HEK293T (cell line): ENCODE measurements at places on chromosomes 4 and X.

- DNase-seq: no peak
Observed at GRCh38 chr4:56123051-56123450, 174.3 kb downstream of the CEP135 start.

DNA sequence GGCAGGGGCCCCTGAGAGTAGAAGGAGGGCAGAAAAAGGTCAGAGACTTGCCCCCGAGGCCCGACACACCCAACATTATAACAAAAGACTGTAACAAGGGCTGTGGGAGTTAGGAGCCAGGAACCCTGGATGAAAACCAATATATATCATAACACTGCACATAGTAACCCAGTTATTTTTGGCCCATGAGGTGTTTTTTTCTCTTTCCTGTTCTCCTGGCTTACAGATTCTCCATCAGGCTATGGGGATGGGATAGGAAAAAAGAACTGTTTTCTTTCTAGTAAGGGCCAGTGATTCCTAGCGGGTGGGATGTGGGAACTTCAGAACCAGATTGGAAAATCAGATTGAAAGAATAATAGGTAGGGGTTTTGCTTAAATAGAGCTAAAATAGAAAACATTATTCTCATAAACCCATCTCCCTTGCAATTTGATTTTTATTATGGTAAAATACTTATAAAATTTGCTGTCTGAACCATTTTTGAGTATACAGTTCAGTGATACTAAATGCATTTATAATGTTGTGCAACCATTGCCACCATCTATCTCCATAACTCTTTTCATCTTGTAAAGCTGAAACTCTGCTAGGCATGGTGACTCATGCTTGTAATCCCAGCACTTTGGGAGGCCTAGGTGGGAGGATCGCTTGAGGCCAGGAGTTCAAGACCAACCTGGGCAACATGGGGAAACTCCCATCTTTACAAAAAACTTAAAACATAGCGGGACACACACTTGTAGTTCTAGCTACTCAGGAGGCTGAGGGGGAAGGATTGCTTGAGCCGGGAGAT, 33.5 kb downstream of the SNX25 start:
- DNase-seq: no peak

GRCh38 chr4:47936336-47936735, 22.0 kb upstream of the NFXL1 start:
- DNase-seq: no peak

DNA sequence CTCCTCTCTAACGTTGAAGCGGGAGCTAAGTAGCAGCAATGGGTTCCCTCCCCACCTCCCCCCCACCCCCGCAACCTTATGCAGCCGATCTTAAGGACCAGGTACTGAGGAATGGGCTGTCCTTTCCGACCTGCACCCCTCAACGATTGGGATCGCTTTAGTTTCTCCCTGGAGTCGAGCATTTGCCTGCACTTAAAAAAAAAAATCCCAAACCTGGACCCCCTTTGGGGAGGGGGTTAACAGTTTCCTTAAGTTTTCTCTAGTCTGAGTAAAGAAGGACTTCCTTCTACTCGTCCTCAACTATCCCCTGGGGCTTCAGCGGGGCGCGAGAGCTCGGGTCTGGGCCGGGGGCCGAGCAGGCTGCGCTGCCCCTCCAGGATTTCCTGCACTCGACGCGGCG, 25.7 kb upstream of the BCORL1 start:
- DNase-seq: no peak

- no peak for DNase-seq
Observed at GRCh38 chr4:186348433-186348832, 82.4 kb downstream of the F11 start.

GRCh38 chr4:115113506-115114106, at the start of gene NDST4:
TSS of gene NDST4 (minus strand) at chr4:115113620. CDS start at chr4:115077036, 36,584 bp downstream.
- DNase-seq: peak; percentile 47

DNA sequence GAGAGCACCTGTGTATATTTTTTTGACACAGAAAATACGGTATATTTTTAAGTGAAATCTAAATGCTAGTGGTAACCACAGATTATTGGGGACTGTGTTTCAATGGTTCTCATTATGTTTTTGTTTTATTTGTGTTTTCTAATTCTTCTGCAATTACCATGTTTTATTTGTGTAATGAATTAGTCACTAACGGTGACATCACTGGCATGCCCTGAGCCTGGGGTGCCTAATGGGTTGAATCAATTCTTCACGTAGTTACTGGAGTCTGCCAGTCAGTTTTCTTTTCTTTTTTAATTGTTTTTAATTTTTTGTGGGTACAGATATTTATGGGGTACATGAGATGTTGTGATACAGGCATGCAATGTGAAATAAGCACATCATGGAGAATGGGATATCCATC, 168.8 kb downstream of the RELL1 start:
- DNase-seq: no peak

DNA sequence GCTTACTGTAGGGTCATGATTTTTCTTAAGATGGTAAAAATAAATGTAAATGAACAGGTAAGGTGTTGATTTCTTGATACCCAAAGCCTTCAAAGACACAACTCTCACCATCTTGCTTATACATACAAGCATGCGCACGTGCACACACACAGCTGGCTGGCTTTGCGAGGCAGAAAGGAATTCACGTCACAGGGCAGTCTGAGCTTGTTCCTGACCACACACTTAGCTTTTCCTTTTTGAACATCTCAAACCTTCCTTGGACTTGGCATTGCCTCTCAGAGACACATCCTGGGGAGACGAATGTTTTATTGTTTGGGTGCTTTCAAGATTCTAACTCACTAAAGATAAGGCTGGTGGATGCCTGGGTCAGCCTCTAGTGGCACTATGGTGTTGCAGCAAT, 175.0 kb downstream of the NHS start:
- DNase-seq: no peak

DNA sequence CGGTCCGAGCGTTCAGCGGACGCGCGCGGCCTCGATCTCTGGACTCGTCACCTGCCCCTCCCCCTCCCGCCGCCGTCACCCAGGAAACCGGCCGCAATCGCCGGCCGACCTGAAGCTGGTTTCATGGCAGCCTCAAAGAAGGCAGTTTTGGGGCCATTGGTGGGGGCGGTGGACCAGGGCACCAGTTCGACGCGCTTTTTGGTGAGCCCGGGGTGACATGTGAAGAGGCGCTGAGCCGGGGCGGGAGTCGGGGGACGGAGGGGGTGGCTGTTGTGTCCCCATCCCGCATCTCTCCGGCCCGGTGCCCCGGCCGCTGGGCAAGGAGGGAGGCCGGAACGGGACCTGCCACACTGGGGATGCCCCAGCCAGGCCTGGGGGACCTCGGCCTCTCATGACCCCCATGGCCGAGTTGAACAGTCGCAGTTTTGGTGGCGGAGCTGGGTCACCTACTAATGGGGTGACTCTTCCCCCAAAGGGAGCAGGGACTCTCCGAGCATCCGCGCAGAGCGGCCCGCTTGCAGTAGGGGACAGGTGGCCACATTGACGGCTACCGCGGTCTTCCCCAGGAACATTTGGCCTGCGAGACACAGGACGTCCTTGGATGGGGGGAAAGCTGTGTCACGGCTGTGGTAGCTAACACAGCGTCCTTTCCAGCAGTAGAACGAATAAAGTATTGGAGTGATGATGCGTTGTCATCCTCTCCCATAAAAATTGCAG, at the start of gene GK:
Gene GK (plus strand): TSS at position 9 of the 717 bp plus-strand sequence. CDS start 115 bp downstream, at position 124.
- DNase-seq: peak; percentile 9

- no peak for DNase-seq
Observed at GRCh38 chr4:132065940-132066495, 1083.1 kb upstream of the PCDH10 start.

- DNase-seq: no peak
Observed at GRCh38 chr4:47510506-47511143, 25.6 kb downstream of the ATP10D start.

- DNase-seq: no peak
Observed at GRCh38 chrX:121322159-121322558, 274.7 kb downstream of the GLUD2 start.

DNA sequence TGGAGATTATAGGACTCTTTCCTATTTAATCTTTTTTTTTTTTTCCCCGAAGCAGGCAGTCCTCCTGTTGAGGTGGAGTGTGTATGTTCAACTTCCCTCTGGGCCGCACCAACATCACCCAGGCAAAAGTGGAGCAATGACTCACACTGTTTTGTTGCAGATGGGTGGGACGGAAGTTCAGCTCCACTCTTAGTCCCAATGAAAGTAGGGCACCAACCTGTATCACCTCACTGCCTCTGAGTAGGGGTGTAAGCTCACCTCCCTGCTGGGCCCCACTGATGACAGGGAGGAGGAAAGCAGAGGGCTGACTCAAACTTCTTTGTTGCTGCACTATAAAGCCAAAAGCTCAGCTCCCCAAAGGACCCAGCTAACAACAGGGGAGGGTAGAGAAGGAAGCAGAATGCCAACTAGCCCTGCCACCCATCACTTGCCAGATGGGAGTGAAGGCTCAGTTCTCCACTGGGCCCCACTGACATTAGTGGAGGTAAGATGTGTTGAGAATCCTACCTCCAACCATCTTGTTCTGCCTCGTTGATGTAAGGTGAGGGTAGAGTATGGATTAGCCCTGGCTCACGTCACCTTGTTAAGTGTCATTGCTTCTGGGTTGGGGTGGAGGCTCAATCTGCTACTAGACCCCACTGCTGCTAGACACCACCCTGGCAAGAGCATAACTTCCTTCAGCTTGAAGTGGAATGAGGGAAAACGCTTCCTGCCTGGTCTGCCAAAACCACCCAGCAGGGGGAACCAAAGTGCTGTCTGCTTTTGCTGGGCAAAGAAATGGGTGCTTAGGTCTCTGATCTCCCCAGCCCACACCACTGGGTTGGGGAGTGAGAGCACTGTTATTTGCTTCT, 14.1 kb downstream of the RPS6KA3 start:
- DNase-seq: peak; percentile 65

GRCh38 chr4:53830511-53830910, 233.9 kb downstream of the CHIC2 start:
- no peak for DNase-seq

DNA sequence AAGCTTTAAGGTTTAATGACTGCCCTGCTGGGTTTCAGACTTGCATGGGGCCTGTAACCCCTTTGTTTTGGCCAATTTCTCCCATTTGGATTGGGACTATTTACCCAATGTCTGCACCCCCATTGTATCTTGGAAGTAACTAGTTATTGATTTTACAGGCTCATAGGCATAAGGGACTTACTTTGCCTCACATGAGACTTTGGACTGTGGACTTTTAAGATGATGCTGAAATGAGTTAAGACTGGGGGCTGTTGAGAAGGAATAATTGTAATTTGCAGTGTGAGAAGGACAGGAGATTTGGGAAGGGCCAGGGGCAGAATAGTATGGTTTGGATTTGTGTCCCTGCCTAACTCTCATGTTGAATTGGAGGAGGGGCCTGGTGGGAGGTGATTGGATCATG, 260.7 kb downstream of the SNCA start:
- no peak for DNase-seq

DNA sequence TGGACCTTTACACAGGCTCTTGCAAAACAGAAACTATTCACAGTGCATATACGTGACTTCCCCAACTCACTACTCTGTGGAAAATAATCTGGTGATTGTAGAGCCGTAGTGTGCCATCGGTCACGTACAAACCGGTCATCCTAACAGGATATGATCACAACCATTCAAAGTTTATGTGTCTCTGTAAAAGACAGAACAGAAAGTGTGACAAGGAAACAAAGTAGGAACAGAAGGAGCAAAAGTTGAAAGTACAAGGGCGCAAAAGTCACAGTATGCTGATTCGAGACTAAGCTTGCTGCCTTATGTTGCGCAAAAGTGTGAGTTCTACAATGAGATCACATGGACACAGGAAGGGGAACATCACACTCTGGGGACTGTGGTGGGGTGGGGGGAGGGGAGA, 18.6 kb downstream of the MEPE start:
- no peak for DNase-seq

DNA sequence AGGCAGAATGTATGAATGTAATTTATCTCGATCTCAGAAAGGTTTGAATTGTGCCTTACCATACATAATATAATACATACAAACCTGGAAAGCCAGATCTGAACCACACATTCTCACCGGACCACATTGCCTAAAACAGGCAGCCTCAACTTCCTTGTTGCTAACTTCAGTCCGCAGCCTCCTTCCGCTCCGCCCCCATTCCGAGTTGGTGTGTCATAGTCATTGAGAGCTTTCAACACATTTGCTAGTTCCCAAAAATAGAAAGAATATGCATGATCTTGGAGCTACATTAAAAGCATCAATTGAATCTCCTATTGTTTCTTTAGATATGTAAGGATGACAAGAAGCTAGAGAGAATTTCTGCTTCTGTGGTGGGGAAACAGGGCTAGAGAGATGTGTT, 127.2 kb downstream of the ARHGEF9 start:
- DNase-seq: no peak

DNA sequence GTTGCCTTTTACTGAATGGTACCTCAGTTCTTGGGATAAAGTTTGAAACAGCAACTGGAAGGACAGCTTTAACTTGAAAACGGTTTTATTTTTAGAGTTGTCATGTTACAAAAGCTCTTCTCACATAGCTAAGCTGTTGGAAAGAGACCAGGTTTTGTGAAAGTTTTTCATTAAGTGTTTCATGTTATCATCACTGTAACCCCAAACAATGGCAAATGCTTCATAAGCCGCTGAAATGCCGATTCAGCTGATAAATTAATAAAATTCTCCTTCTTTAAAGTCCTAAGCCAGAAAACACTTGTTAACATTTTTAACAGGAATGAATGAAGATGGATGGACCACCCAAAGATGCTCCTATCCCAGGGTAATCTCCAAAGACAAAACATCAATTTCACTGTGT, 76.1 kb upstream of the IRF2 start:
- DNase-seq: no peak

GRCh38 chrX:153947009-153947769, 2.7 kb upstream of the RENBP start:
- peak; percentile 88 for DNase-seq

DNA sequence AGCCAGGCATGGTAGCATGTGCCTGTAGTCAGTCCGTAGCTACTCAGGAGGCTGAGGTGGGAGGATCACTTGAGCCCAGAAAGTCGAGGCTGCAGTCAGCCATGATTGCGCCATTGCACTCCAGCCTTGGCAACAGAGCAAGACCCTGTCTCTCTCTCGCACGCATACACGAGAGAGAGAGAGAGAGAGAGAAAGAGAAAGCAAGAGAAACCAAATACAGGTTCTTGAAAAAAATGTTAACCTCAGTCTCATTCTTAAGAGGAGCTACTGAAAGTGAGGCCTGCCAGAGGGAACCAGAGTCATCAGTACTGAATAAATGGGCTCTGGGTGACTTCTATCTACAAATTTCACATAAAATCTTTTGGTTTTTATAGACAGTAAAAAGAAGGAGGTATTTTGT, 42.9 kb downstream of the KIAA0232 start:
- DNase-seq: no peak

GRCh38 chrX:100615005-100615404, 21.6 kb downstream of the TSPAN6 start:
- DNase-seq: peak; percentile 60

DNA sequence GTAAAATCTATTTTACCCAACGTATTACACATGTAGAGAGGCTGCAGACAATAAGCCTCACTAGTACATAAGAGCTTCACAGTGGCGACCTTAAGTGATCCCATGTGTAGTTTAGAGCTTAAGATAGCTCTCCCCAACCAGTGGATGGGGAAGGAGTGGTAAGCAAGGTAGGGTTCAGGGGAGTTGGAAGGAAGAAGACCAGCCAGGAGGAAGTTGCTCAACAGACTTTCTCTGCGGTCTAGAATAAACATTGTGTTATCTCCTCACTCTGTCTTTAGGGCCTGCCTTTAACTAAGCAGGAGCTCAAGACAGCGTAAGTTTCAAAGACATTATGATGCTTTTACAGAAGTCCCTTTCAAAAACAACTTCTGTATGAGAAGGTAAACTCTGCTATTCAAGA, 16.8 kb downstream of the MEPE start:
- DNase-seq: no peak
